ENCODE measurements at places on chromosomes 7 and 10.

DNA sequence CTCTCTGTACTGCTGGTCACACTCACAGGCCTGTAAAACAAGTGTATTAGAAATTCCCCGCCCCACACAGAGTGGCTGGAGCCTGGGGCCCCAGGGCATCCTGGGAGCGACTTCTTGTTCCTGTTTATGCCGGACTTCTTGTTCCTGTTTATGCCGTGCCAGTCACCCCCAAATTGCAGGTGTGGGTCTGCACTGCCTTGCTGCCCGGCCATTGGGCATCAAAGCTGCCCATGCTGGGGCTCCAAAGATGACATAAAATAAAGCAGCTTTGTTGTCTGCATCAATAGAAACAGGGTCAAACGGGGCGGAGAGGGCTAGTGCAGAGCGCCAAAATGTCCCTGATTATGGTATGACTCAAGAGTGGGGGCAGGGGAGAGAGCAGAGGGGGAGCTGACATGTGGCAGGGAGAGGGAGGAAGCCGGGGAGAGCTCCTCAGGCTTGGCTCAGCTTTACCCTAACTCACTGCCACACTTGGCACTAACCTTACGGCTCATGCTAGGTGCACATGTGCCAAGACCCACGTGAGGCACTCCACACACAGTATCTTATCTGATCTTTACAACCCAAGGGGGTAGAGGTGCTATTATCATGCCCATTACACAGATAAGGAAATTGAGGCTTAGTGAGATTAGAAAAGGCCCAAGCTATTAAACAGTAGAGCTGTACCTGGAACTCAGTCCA, 98.4 kb downstream of the PIP4K2A start:
- no peak for DNase-seq

DNA sequence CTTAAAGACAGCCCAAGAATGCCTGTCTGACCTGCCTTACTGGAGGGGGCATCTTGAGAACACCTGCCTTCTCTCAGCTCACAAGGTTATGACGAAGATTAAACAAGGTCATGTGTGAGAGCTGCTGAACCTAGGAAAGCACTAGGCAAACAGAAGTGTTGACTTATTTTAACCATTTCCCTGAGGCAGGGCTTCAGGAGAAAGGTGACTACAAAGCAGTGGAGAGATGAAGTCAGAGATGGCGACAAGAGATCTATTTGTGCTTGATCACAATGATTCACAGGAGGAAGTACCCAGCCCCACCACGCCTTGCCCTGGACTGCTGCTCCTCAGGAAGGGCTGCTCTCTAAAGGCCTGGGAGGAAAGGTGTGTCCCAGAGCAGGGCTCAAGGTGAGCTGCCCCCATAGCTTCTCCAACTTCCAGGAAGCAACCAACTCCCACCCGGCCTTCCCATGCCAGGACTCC, 27.8 kb downstream of the STN1 start:
- DNase-seq = no peak

GRCh38 chr7:16300361-16300895, 120.9 kb downstream of the CRPPA start:
- no peak for DNase-seq

DNA sequence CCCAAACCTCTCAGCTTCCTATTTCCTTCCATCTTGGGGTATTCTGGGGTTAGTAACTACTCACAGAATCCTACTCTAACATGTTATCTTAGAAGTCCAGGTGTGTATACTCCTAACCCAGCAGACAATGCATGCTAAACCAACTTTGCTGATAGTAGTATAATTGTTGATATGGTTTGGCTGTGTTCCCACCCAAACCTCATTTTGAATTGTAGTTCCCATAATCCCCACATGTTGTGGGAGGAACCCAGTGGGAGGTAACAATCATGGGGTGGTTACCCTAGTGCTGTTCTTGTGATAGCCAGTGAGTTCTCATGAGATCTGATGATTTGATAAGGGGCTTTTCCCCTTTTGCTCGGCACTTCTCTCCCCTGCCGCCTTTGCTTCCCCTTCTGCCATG, 135.1 kb downstream of the CHRM2 start:
- DNase-seq = no peak

- no peak for DNase-seq
Observed at GRCh38 chr10:117938104-117938503, 108.6 kb downstream of the RAB11FIP2 start.

- no peak for DNase-seq
Observed at GRCh38 chr10:70669015-70669414, 3.3 kb upstream of the ADAMTS14 start.

GRCh38 chr10:122445469-122445868, 9.0 kb upstream of the ARMS2 start:
- no peak for DNase-seq

DNA sequence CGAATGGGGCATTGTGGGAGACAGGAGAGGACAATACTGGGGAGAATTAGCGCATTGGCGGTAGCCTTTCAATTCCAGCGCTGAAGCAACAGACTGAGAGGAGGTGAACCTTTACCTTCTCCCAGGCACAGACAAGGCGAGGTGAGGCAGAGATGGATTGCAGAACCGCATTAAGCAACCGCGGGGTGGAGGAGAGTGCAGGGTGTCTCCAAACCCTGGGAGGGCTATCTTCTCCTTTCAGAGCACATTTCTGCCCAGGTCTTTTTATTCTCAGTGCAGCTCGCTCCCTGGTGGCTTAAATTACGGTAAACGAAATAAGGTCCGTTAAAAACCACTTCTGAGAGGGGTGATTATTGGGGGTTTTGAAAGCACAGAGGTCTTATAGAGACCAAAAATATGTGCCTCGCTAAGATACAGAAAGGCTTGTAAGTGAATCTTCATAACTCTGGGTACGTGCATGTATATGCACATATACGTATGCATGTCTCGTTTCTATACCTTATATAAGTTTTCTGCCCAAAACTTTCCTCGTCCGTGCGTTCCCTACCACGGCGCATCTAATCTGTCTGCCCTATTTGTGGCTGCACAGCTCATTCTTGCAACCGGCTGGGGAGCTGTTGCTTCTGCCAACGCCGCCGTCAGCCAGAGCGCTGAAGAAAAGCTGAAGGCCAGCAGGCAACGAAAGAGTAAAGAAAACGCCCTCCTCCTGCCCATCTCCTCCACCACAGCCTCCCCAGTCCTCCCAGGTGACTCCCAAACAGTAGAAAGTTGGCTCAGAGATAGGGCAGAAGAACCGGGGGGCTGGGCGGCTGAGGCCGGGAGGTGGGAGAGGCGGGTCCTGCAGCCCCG, 895 bp upstream of the ZNF804B start:
- peak; percentile 67 for DNase-seq

DNA sequence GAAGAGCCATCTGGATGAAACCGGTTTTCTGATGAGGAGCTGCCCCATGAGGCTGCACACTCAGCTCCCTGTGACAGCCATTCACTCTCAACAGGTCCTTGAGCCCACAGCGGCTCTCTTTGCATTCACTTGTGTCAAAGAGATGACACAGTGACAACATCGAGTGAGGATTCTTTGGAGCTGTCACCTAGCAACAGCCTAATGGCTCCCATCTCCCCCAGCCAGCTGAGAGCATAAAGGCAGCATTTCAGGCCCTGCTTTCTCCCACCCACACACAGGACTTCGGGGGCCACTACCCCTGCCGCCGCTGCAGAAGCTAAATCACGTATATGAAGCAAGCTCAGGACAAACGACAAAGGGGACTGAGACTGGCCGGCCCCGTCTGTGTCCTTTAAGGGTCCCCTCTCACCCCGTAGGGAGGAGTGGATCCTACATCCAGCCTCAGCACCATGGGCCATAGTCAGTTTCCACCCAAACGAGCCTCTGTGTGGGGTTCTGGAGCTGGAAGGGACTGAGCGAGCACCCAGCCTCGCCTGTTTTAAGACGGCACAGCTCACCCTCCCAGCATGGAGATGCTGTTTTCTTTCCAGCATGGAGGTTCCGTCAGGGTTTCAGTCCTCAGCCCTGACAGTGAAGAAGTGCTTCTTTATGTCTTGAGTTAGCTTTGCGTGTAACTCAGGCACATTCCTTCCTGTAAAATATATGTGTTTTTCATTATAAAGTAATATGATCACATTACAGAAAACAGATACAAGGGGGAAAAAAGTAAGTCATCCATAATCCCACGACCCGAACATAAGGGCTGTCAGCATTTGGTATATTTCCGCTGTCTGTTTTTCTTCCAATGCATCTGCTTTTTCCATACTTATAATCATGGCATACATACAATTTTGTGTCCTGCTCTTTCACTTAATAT, 4.9 kb downstream of the CPA4 start:
- DNase-seq = peak; percentile 67

DNA sequence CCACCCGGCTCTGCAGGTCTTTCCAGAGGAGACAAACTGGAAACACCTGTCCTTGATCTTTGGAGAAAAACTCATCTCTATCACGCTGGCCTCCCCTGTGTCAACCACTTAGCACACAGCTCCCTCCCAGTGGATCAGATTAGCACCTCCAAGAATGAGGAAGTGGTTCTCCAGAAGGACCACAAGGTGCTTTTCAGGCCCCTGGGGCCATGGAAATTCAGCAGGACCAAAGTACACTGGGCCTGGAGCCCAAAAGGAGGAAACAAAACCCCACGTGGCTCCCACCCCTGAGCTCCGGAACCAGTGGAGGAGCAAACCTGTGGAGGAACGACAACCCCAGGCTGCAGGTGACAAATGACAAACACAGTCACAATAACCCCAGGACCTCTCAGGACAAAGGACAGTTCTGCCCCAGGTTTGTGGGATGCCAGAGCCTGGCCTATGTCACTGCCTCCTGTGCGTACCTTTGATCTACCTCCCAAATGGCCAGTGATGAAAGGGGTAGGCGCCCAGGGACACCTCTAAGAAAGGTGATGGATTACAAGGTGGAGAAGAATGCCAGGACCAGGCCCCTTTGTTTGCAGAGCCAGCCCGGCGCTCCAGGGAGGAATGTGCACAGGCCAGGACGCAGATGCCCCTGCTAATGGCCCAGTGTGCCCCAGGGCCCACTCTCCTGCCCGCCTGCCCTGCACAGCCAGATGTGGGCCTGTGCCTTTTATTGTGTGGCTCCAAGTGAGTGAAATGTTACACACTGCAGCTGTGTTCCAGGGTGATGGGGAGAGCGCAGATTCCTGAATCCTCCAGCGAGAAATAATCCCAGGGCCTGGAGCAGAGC, 5.7 kb downstream of the TNS3 start:
- peak; percentile 89 for DNase-seq

DNA sequence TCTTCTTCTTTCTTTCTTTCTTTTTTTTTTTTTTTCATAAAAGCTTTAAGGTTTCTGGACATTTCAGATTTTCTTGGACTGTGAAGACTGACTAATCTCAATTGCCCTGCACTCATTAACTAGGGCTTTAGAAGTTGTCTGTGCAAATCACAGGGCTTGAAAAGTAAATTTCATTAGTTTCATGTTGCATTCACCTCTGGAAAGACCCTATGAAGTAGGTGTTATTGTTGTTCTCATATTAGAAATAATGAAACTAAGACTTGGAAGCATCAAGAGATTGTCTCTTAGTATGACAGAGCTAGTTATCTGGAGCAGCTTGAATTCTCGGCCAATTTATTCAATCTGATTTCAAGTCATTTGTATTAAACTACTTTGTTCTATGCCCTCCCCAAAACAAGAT, 28.2 kb upstream of the SEMA3D start:
- no peak for DNase-seq

- DNase-seq = no peak
Observed at GRCh38 chr10:122974023-122974422, 6.2 kb upstream of the PSTK start.

DNA sequence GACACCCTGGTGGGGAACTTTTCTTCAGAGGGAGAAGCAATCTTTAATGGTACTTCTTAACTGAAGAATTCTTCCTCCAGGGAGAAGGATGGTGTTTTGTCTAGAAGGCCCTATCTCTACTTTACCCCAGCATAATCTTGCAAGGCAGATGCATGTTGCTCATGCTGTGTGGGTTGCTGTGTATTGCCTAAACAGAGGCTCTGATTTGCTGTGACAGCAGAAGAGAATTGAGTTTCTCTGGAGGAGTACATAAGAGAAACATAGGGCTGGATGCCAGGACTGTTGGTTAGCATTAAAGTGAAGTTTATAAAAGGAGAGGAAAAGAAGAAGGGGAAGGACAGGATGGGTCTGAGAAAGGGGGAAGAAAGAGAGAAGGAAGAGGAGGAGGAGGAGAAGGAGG, 248.1 kb upstream of the HPS1 start:
- no peak for DNase-seq

DNA sequence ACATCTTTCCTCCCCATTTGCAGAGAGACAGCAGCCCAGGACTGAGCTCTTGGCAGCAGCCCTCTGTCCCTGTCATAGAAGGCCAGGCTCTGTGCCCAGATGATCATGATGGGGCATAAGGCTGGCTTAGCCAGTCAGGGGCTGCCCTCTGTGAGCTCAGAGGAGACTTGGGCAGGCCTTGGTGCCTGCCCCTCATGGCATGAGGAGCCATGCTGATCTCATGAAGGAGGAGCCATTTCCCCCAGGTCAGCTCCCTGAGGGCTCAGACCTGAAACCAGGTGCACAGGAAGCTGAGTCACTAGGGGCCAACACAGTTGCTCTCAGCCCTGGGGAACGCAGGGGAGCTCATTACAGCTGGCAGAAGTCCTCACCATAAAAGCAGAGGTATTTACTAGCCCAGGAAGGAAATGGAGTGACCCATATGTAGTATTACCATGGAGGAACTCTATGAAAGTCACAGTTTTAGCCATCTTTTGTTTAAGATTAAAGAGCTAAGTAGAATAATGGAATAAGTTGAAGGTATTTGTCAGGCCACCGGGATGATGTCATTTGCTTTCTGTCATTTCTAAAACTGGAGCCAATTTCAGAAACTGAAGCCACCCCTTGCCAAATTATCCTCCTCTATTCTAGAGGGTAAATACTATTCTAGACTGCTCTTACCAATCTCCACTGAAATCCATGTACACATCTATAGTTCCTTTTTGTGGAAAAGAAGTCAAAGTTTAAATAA, 362.4 kb upstream of the ZNF32 start:
- no peak for DNase-seq

DNA sequence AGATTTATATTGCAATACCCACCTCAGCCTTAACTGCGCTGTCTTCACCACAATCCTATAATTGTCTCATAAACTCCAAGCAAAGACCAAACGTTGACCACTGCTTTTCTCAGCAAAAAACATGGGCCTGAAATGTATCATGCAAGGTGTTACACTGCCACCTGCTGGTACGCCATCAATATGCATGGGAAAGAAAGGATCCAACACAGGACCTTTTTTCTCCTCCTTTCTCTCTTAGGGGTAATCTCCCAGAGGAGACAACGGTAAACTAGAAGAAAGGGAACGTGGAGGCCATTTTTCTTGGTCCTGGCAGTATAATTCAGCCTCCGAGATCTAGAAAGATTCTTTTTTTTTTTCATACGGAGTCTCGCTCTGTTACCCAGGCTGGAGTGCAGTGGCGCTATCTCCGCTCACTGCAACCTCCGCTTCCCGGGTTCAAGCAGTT, 79.1 kb upstream of the MPP7 start:
- peak; percentile 88 for DNase-seq

GRCh38 chr10:5604236-5604925, 62.0 kb downstream of the ASB13 start:
- DNase-seq = no peak
